ENCODE measurements at places on chromosomes 6 and 20. TPM values are rescaled to one million over a fixed set of nuclear protein-coding genes. Genes with fewer than 3 reads are reported as not detected.

DNA sequence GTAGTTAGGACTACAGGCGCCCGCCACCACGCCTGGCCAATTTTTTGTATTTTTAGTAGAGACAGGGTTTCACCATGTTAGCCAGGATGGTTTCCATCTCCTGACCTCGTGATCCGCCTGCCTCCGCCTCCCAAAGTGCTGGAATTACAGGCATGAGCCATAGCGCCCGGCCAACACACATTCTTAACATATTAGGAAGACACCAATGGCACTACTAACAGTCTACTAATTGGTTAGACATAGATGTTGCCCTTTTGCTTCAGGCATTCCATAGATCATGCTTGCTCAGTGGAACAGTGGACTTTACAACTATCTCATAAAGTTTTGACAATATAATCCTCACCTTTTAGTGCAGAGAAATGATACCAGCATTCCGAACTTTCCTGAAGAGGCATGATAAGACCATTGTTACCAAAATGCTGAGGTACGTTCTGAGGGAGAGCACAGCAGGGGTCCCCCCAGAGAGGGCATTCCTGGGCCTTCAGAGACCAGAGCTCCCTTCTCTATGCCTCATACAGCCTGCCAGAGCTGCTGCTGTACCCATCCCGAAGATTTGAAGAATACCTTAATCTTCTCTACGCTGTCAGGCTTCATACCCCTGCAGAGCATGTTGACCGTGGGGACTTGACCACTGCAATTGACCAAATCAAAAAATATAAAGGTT lies 89.4 kb downstream of the ECT2L start:
- DNase-seq = no peak

- peak; percentile 77 for DNase-seq
Measured at GRCh38 chr6:6676910-6677441, 88.5 kb downstream of the LY86 start.

GRCh38 chr6:44093750-44094402 lies 33.4 kb downstream of the MRPL14 start:
- no peak for DNase-seq

DNA sequence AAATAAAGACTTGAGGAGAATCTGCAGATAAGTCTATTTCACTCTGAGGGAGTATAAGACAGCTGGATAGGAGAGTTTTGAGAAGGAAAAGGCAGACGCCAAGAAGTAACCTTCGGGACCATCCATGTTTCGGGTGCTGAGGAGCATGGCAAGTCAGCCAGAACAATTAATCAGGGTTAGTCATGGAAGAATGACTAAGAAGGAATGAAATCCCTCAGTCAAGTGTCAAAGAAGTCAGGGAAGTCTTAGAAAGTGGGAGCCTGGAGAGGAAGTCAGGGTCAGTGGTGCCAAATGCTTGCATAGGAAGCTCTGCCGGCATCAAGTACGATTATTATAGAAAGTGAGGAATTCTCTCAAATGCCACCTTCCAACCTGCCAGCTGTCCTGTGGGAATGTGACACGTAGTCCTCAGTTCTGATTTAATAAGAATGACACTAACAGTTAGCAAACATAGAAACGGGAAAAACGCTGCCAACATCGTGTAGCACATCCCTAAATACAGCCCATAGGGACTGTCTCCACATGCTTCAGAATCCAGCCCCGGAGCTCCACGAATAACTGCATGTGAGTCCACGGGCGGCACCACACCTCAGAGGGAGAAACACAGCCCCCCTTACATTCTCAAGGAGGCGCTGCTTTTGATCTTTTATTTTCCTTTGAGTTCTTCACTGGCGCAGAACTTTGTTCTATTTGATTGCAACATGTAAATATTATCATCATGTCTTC lies 602.7 kb downstream of the PRKN start:
- DNase-seq = no peak

The OVOL2 gene
- 1.1 TPM for total RNA-seq

DNA sequence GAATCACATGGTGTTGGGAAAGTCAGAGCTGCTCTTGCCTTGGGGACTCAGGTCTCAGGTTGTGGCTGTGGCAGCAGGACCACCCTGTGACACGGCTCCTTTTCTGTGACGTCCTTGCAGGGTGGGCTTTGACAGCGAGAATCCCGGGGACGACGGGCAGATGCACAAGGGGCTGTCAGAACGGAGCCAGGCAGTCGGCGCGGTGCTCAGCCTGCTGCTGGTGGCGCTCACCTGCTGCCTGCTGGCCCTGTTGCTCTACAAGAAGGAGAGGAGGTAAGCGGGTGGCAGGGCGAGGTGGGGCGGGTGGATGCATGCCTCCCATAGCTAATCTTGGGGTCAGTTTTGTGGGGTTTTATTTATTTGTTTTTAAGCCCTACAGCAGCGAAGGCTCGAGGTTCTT lies 19.2 kb upstream of the SLC22A1 start:
- no peak for DNase-seq

- no peak for DNase-seq
Measured at GRCh38 chr20:51936377-51936776, 134.1 kb upstream of the SALL4 start.

DNA sequence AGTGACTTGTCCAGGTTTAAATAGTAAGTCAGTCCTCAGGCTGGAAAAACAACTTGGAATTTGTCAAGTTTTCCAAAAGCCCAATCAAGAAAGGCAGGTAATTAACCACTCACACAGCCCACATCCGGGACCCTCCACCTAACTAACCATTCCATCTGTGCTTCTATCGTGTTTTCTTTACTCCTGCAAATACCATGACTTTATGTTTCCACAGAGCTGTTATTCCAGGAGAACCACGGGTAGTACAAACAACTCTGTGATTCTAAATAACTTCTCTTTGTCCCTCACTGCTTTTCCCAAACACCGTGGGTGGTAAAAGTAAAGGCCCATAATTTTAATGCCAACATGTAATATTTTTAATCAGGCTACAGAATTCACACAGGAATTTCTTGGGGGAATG lies 49.6 kb upstream of the NT5E start:
- no peak for DNase-seq

GRCh38 chr20:23415959-23416583 lies 5.2 kb downstream of the NAPB start:
- no peak for DNase-seq
